ENCODE measurements at places on chromosomes 4 and X.

DNA sequence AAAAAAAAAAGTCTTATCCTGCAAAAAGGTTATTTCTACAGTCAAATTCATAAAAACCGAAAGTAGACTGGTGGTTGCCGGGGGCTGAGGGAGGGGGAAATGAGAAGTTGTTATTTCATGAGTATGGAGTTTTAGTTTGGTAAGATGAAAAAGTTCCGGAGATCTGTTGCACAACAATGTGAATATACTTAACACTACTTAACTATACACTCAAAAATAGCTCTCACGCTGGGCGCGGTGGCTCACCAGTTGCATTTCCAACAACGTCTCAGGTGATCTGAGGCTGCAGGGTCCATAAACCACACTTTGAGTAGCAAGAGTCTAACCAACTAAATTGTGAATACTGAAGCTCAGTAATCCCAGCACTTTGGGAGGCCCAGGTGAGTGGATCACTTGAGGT is 52.4 kb downstream of the ANOS1 start:
- no peak overlapping the region for H3K27ac ChIP-seq
- no peak for ATAC-seq
- H3K36me3 ChIP-seq, result no peaks in the 10 kb centered on the region
- H3K4me1 ChIP-seq, result no peaks in the 10 kb centered on the region
- peaks cover 9% of the 10 kb centered on the region for H3K27me3 ChIP-seq
- no peak overlapping the region for H3K4me3 ChIP-seq

DNA sequence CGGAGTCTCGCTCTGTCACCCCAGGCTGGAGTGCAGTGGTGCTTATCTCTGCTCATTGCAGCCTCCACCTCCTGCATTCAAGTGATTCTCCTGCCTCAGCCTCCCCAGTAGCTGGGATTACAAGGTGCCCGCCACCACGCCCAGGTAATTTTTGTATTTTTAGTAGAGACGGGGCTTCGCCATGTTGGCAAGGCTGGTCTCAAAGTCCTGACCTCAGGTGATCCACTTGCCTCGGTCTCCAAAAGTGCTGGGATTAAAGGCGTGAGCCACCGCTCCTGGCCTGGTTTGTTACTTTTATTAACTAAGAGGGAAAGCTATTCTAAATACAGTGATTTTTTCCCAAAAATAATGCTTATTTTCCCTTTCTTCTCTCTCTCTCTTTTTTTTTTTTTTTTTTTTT is 866 bp upstream of the CENPE start:
- H3K36me3 ChIP-seq, result no peaks in the 10 kb centered on the region
- no peak for ATAC-seq
- H3K4me3 ChIP-seq, result peak overlapping the region; percentile 87
- H3K27me3 ChIP-seq, result peaks cover 8% of the 10 kb centered on the region

- H3K36me3 ChIP-seq, result no peaks in the 10 kb centered on the region
- peaks cover 18% of the 10 kb centered on the region for H3K4me1 ChIP-seq
- H3K4me3 ChIP-seq, result no peak overlapping the region
- no peak for ATAC-seq
These were observed 9.8 kb upstream of the MSX1 start for GRCh38 chr4:4849524-4850193.

DNA sequence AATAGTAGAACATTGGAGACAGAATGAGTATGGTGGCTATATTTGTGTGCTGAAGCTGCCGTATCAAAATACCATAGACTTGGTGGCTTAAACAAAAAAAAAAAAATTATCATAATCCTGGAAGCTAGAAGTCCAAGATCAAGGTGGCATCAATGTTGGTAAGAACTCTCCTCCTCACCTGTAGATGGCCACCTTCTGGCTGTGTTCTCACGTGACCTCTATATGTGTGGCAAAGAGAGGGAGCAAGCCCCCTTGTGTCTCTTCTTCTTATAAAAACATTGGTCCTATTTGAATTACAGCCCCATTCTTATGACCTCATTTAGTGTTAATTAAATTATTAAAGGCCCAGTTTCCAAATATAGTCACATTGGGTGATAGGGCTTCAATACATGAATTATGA is 1640.9 kb upstream of the PCDH7 start:
- no peak overlapping the region for H3K4me3 ChIP-seq
- H3K4me1 ChIP-seq, result no peaks in the 10 kb centered on the region
- H3K27ac ChIP-seq, result no peak overlapping the region
- no peaks in the 10 kb centered on the region for H3K36me3 ChIP-seq
- no peaks in the 10 kb centered on the region for H3K27me3 ChIP-seq

DNA sequence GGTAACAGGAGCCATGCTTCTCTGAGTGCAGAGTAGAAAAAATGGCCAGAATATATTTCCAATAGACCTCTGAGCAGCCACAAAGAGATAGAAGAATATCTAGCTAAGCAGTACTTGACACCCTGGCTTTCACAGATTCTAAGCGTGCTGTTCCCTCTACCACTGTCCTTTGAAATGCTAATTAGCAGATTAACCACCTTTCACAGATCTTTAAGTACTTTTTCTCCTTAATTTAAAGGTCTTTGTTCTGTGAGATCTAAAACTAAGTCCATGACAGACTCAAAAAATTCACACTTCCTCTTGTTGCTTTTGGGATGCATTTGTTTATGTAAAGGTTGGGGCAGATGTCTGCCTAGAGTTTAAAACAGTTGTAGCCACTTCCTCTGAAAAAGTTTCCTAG is 28.3 kb upstream of the MAGEC2 start:
- no peak overlapping the region for H3K4me3 ChIP-seq
- H3K36me3 ChIP-seq, result no peaks in the 10 kb centered on the region
- H3K27me3 ChIP-seq, result no peaks in the 10 kb centered on the region
- no peak overlapping the region for H3K27ac ChIP-seq
- H3K4me1 ChIP-seq, result no peaks in the 10 kb centered on the region

DNA sequence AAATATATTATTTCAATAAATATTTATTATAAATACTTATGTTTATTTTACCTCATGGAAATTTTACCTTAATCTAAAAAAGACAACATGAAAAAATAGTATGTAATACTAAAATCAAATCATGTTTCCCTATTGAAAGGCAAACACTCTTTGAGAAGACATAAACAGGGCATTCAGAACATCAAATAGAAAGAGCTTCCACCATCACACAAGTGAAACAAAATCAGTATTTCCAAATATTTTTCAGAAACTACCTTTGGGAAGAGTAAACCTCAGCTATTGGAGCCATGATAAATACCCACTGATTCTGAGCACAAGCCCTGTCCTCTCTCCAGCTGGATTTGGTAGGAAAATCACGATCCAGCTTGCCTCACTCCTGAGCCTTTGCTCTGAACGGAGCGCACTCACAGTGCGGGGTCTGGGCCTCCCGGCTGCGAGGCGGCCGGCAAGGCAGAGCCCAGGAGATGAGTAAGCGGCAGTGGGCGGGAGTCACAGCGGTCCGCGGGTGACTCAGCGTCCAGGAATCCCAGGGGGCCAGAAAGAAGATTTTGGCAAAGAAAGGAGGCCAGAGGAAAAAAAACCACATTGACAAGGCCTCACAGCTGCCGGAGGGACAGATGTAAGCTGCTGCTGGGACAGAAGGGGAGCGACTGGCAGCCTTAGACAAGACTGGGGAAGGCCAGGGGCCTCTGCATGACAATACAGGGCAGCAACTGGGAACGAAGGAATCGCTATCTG is 14.7 kb upstream of the ANXA5 start:
- H3K27me3 ChIP-seq, result peaks cover 85% of the 10 kb centered on the region
- peak overlapping the region; percentile 18 for H3K4me3 ChIP-seq
- peak overlapping the region; percentile 27 for H3K27ac ChIP-seq
- H3K36me3 ChIP-seq, result no peaks in the 10 kb centered on the region
- peak; percentile 91 for ATAC-seq

DNA sequence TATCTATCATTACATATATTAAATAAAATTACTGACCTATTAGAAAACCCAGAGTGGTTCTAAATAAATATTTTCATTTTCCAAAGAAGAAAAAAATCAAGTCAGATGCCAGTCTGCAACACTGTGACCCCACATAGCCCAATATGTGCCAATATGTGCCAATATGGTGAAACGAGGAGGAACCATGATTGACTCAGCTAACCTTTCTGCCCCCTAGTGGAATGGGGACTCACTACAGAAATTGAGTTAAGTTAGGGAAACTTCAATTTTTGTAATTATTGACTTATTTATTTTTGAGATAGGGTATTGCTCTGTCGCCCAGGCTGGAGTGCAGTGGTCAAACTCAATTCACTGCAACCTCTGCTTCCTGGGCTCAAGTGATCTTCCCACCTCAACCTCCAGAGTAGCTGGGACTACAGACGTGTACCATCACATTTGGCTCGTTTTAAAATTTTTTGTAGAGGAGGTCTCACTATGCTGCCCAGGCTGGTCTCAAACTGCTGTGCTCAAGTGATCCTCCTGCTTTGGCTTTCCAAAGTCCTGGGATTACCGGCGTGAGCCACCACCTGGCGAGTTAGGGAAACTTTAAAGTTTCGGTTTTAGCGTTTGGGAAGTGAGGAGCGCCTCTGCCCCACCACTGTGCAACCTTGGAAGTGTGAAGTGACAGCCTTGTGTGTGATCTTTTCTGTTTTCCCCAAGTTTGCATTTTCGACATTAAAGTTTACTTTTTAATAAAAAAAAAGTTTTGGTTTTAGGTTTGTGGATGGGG is 116.8 kb upstream of the SHISA3 start:
- H3K4me3 ChIP-seq, result no peak overlapping the region
- no peaks in the 10 kb centered on the region for H3K36me3 ChIP-seq
- no peak overlapping the region for H3K27ac ChIP-seq
- ATAC-seq, result no peak
- H3K4me1 ChIP-seq, result peaks cover 23% of the 10 kb centered on the region

- H3K4me1 ChIP-seq, result peaks cover 90% of the 10 kb centered on the region
- H3K27me3 ChIP-seq, result no peaks in the 10 kb centered on the region
- no peak for ATAC-seq
- peak overlapping the region; percentile 16 for H3K27ac ChIP-seq
- H3K4me3 ChIP-seq, result no peak overlapping the region
- H3K36me3 ChIP-seq, result peaks cover 42% of the 10 kb centered on the region
These were observed 32.1 kb downstream of the IRF2 start for GRCh38 chr4:184442314-184442635.
